Effector CD8-positive, alpha-beta T cell (primary cell): ENCODE measurements at places on chromosomes 12 and 14.

DNA sequence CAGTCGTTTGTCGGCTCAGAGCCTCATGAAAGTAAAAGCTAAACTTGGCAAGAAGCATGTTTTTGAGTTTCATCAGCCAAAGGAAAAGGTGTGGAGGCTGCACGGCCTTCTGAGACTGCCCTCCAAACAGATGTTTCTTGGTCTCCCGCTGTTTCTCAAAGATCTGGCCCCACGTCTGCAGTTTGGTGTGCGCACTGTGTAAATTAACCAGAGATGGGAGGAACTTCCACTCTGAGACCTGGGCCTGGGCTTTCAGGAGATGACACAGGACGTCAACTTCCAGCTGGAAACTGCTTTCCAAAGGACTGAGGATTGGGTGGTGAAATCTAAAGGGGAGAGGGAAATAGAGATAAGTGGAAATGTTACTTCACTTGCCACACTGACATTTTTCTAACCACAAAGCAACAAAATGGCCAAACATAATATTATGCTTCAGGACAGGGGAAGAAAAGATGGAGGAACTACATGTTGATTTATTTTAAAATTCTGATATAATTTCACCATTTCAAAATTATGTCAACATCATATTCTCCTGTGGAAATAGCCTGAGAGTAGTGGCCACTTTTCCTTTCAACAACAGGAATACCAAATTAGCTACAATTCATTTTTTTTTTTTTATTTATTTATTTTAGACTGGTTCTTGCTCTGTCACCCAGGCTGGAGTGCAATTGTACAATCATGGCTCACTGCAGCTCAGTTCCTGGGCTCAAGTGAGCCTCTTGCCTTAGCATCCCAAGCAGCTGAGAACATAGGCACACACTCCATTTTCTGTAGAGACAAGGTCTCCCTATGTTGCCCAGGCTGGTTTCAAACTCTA, 27.6 kb downstream of the KICS2 start:
- DNase-seq: no peak

- peak; percentile 3 for DNase-seq
Measured at GRCh38 chr12:28222081-28222700, 31.9 kb downstream of the CCDC91 start.

- DNase-seq: no peak
Measured at GRCh38 chr12:10395390-10395998, 5.7 kb upstream of the KLRK1 start.

DNA sequence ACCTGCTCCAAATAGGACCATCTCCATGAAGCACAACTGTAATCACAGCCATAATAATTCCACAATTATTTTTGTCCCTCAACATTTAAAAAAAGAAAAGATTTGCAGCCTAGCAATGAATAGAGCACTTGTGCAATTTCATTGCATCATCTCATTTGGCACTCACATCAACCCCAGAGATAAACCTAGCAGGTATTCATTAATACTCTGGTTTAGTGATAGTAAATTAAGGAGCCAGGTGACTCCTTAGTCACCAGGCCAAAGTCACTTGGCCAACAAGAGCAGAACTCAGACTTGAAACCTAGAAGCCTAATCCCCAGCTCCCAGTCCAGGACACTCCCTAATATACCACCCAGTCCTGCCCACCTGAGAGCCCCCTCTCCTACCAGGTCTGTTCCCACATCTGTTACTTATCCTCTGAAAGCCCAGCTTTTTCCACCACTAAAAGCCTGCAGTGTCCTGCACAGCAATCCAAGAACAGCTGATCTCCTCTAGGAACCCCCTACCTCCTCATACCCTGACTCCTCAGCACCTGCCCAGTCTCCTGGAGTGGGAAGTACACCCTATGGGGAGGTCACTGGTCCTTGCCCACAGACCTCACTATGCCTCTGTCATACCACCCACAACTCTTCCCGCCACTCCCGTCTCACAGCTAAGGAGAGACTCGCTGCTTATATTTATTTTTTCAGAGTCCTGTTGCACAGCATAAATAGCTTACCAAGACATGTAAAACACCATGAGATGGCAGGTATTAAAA, 22.1 kb downstream of the OR10P1 start:
- DNase-seq: no peak

- DNase-seq: no peak
Measured at GRCh38 chr12:89160716-89161123, 191.6 kb downstream of the DUSP6 start.

DNA sequence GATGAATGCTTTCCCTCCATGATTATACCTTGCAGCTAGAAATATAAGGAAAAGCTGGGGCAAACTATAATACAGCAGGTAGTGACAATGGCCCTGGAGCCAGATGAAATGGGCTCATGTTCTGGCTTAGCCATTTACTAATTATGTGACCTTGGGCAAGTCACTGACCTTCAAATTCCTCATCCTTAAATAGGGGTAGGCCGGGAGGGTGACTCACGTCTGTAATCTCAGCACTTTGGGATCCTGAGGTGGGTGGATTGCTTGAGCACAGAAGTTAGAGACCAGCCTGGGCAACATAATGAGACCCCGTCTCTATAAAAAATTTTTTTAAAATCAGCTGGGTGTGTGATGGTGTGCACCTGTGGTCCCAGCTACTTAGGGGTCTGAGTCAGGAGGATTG, 155.4 kb downstream of the C12orf75 start:
- no peak for DNase-seq

DNA sequence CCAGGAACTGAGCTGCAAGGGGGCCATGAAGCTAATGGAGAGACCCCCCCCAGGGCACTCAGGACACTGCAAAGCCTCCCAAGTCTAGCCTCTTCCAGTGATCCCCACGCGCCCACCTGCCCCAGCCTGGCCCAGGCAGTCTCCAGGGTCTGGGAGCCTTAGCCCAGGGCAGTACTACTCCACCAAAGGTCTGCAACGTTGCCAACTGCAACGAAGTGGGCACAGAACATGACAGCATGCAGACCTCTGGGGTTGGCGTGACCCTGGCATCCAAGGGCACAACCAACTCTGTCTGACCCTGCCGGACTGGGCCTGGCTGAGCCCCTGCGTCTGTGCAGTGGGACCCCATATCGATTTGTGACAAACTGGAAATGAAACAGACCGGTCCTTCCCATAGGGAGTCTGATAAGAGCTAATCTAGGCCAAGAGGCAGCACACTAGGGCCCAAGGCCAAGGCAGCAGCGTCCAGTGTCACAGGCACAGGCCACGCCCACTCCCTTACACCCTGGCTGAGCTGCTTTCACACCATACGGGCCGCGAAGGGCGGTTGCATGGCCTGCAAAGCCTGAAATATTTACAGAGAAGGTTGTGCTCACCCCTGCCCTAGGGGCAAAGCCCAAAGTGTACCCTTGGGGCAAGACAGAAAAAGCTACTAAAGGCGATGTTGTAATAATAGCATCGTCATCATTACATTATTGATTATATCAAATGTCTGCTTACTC, 76.7 kb downstream of the NCOR2 start:
- no peak for DNase-seq

GRCh38 chr12:108531929-108532848, 17.1 kb downstream of the FICD start:
- no peak for DNase-seq

DNA sequence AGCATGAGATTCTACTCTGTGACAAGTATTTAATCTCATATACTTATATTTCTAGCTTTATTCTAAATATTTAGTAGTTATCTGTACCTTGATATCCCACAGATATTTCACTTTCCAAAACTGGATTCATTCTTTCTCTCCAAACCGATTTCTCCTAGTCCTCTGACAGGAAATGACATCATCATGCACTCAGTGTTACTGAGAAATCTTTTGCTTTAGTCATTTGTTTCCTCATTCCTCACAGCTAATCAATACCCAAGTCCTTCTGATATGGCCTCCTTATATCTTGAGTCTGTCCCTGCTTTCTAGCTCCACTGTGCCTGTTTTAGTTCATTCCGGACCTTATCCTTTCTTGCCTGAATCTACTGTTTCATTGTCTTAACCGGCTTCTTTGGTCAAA, 39.4 kb upstream of the E2F7 start:
- no peak for DNase-seq

- DNase-seq: no peak
Measured at GRCh38 chr12:101759396-101760047, 20.3 kb upstream of the SYCP3 start.

- DNase-seq: no peak
Measured at GRCh38 chr12:49428793-49429192, 61.5 kb downstream of the SPATS2 start.

- DNase-seq: no peak
Measured at GRCh38 chr14:81164167-81164774, 56.5 kb downstream of the GTF2A1 start.

DNA sequence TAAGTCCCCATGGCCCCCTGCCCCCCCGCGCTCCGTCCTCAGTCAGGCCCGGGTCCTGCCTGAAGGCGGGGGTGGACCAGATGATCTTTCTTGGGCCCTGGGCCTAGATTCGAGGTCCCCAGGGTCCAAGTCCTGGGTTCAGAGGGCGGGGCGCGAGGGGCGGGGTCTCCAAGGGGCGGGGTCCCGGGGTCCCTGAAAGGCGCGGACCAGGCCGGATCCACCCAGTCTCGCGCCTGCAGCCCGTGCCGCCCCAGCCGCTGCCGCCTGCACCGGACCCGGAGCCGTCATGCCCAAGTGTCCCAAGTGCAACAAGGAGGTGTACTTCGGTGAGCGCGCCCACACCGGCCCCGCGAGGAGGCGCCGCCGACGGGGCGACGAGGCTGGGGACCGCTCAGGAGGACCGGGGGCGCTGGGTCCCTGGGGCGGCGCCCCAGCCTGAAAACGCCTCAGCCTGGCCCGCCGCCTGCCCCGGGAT, 325 bp downstream of the CRIP1 start:
- DNase-seq: peak; percentile 34

GRCh38 chr14:54698501-54698900, 131.6 kb downstream of the SAMD4A start:
- DNase-seq: no peak

DNA sequence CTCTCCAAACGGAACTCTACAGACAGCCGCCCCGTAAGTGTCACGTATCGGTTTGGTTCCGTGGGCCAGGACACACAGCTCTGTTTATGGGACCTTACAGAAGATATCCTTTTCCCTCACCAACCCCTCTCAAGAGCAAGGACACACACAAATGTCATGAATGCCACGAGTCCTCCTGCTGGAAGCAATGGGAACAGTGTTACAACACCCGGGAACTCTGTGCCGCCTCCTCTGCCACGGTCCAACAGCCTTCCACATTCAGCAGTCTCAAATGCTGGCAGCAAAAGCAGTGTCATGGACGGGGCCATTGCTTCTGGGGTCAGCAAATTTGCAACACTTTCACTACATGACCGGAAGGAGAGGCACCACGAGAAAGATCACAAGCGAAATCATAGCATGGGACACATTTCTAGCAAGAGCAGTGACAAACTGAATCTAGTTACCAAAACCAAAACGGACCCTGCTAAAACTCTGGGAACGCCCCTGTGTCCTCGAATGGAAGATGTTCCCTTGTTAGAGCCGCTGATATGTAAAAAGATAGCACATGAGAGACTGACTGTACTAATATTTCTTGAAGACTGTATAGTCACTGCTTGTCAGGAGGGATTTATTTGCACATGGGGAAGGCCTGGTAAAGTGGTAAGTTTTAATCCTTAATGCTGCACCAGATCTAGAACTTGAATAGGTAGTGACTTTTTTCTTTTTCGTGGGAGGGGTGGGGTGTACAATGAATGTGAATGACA, 69.7 kb downstream of the WDR20 start:
- DNase-seq: no peak

DNA sequence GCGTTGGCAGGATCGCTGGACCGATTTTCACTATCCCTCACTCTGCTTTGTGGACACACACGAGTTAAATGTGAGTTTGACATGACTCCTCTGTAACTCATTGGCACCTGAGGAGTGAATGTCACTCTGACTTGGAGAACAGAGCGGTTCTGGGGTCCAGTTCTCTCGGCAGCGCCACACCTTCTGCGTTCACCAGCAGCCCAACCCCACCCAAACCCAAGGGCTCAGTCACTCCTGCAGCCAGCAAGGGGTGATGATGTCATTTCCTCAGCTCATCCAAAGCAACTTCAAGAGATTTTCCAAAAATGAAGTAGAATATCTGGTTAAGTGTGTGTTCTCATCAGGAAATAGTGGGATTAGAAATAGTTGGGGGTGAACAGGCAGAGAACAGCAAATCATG, 36.3 kb downstream of the ADGRD1 start:
- DNase-seq: no peak

DNA sequence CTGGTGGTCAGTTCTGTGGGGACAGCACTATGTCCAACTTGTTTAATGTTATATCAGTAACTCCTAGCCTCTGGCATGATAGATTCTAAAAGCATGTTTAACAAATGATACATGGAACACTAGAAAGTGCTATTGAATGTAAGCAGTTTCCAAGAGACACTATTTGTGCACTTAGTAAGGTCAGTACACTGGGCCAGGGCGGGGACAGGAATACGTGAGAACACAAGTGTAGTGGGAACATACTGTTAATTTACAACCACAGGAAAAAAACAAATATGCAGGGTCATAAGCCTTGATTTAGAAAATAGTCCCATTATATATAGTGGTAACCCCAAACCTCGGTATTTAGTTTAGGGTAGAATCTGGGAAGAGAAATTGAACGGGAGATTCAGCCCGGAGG, 88.9 kb upstream of the SLC38A2 start:
- DNase-seq: no peak

- no peak for DNase-seq
Measured at GRCh38 chr12:21472197-21472823, 29.1 kb downstream of the RECQL start.

DNA sequence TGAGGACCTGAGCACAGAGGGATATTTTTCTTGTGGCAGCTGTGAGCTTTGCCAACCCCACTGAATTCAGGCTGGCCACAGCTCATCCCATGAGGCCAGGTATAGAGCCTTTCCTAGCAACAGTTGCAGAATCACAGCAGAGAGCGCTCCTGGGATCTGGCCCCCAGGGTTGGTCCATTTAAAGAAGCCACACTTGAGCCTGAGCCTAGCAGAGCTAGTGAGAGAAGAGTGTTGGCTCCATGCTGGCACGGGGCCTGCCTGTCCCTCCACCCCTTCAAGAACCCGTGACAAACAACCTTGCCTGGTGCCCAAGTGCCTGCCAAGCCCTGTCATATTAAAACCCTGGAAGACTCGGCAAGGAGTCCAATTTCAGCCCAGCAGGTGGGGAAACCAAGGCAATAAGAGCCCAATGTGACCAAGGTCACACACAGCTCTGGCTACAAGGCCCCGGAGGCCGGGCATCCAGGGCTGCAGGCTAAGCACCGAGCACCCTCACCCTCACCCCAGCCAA, 91.6 kb downstream of the LRRC74A start:
- DNase-seq: no peak

GRCh38 chr12:89856431-89856830, 147.8 kb upstream of the ATP2B1 start:
- no peak for DNase-seq

DNA sequence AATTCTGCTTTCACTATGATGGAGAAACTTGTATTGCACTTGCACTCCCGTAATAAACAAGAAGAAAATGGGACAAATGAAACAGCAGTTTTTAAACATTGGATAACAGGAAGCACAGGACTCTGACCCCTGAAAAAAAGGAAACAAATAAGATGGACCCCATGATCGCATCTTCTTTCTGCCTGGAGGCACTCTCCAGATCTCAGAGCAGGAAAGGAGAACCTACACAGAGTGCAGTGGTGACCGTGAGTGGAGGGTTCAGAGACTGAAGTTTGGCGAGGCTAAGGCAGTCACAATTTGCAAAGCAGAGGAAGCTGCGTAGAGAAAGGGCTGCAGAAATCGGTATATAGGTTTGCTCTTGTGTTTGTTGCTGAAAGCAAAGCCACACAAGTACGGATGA, 6.1 kb upstream of the FGF6 start:
- no peak for DNase-seq

GRCh38 chr12:57476993-57477709, 2.5 kb downstream of the ARHGAP9 start:
- no peak for DNase-seq
